ENCODE measurements at places on chromosomes 1 and 21.

- DNase-seq, result no peak
Measured at GRCh38 chr21:44366586-44367211, 13.3 kb downstream of the TRPM2 start.

DNA sequence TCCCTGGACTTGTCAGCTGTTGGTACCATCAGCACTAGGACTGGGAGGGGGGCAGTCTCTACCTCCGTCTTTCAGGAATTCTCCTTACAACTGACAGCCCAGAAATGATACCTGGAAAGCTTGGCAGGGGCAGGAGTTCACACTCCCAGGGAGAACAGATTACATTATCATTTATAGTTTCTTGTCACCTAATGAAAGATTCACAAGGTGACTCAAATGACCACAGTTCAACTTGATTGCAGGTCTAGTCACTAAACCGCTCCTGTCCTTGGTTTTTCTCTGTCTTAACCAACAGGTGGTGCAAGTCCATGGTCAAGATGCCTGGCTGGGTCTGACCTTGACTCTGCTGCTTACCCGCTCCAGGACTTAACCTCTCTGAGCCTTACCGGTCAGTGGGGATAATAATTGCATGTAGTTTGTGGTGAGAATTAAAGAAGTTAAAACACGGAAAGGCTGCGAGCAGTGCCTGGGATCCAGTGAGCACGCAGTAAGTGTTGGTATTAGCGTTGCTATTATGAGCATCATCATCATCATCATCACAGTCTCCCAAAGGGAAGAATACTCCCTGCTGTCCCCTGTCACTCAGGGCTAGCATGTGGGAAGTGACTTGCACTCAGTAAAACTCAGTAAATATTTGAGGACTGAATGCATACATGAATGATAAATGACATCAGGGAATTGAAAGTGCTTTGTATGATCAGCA is 125.3 kb upstream of the CD34 start:
- DNase-seq, result peak; percentile 75

DNA sequence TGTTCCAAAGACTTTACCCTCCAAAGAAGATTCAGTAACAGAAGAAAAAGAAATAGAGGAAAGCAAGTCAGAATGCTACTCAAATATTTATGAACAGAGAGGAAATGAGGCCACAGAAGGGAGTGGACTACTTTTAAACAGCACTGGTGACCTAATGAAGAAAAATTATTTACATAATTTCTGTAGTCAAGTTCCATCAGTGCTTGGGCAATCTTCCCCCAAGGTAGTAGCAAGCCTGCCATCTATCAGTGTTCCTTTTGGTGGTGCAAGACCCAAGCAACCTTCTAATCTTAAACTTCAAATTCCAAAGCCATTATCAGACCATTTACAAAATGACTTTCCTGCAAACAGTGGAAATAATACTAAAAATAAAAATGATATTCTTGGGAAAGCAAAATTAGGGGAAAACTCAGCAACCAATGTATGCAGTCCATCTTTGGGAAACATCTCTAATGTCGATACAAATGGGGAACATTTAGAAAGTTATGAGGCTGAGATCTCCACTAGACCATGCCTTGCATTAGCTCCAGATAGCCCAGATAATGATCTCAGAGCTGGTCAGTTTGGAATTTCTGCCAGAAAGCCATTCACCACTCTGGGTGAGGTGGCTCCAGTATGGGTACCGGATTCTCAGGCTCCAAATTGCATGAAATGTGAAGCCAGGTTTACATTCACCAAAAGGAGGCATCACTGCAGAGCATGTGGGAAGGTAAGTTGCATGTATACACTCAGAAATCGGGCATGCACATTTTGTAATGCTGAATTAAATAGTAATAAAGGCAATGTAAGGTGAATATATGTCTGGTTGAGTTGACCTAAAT is 97.2 kb downstream of the ZFYVE9 start:
- peak; percentile 29 for DNase-seq

DNA sequence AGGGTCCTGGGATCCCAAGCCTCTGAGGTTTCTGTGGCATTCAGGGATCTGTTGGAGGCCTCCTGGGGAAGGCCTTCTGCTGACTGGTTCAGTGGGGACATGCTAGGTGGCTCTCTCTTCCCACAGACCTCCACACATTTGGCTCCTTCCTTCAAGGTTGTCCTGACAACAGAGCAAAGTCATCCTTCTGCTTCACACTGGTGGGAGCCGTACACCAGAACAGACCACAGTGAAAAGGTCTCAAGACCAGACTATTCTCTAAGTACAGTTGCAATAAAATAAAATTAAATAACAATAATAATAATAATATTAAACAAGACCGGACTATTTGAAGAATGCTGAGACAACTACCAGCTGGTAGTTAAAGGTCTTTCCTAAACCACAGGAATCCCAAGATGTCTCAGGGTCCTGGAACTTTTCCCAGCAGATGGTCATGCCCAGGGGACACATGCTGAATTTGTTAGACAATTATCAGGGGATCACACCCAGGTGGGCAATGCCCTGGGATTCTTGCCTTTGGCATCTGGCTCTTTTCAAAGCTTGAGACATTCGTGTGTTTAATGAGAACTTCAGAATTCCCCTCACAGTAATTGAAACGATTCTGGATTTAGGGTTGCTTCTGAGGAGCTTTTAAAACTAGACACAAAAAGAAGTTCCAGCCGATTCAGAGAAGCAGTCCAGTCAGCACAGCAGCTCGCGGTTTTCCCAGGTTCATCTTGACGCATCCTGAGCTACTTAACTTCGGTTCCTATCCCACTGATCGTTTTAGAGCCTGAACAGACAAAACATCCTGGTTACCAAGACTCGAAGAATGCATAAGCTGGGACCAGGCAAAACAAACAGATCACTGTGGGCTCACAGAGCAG is 22.9 kb downstream of the HTR1D start:
- DNase-seq, result peak; percentile 56

GRCh38 chr1:240946926-240947325 is 335.0 kb upstream of the GREM2 start:
- DNase-seq, result peak; percentile 42

- no peak for DNase-seq
Measured at GRCh38 chr1:107294686-107295085, 153.8 kb downstream of the NTNG1 start.

DNA sequence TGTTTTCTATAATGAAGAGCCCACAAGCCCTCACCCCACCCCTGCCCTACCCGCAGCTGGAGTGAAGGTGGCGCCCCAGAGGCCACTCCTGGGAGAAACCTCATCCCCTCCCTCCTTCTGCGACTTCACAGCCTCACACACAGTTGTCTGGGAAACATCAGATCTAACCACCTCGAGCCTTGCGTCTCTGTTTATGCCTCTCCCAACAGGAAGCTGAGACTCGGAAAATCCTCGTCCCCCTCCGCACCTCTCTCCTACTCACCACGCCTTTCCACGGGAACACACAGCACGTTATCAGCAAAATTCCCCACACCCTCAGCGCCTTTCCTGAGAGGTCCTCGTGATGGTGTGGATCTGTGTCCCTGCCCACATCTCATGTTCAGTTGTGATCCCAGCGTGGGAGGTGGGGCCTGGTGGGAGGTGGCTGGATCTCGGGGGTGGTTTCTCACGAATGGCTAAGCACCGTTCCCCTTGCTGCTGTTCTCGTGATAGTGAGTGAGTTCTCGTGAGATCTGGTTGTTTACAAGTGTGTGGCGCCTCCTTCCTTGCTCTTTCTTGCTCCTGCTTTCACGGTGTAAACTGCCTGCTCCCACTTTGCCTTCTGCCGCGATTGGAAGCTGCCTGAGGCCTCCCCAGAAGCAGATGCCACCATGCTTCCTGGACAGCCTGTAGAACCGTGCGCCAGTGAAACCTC is 190.6 kb downstream of the KIF26B start:
- peak; percentile 79 for DNase-seq

DNA sequence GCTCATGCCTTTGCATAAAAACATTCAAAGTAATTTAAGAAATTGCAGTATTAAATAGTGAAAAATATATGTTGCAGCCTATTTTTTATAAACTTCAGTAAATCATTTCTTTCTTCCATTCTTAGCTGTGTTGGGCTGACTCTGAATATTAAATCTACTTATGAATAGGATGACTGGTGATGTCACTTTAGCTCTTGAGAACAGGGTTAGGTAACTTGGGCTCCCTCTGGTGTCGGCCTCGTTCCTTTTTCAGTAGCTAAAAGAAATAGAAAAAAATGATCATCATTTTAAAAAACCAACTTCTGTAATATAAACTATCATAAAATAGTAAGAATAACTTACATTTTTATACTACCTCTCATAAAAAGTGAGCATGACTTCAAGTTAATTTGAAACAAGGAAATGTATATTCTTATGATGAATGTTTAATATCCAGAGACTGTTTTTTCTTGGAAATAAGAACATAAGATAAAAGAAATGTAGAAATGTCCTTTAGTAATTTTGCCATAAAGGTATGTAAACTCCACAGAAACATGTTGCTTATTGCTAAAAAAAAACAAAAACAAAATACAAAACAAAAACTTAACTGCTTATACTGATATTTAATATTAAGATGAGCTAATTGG is 26.8 kb upstream of the NCAM2 start:
- DNase-seq, result peak; percentile 63

- DNase-seq, result peak; percentile 92
Measured at GRCh38 chr1:46333300-46334029, 7.1 kb upstream of the NSUN4 start.

DNA sequence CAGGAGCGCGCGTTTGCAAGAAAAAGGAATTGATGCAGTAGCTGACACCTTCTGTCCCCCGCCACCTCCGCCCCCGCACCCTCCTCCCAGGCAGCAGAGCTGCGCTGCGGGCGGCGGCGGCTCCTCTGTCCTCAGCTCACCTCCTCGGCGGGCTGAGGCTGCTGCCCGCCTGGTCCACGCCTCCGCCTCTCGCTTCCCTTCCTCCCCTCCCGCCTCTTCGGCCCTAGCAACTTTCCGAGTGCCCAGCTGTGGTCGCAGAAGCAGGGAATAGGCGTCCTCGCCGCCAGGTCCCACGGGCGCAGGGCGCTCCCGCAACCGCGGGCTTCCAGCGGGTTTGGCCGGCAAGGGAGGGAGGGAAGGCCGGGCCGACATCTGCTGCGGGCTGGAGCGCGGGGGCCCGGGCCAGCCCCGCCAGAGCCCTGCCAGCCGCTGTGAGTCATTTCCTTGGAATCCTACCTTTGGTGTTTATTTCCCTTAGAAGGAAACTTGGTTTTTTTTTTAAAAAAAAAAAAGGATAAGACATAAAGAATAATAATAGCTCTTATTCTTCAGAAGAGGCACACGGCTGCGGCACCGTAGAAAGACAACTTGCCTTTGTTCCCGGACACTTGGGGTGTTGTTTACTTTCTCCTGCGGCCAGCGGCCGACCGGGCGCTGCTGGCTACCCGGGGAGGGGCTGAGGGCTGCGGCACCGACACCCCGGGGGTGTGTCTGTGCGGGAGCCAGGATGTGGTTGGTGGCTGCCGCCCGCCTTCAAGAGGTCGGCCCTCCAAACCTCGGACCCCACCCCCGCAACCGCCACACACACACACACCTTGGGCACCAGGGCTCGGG is 1.1 kb downstream of the SERTAD4 start:
- DNase-seq, result peak; percentile 75

- DNase-seq, result no peak
Measured at GRCh38 chr21:44539046-44539445, 949 bp downstream of the KRTAP10-1 start.

DNA sequence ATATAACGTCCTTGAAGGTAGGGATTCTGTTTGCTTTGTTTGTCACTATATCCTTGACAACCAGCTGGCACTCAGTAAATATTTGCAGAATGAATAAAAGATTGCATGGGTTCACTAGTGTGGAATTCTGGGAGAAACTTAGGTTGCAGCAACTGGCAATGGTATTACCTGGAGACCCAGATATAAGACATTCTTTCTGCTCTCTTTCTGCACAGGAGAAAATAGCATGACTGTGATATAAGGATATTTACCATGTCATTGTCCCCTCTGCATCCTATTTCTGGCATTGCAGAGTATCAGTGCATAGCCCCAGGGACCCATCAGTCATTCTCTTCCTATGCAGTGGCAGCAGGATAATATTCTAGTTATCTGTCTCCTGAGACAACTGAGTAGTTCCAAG is 308.9 kb upstream of the LRRC7 start:
- DNase-seq, result no peak

- DNase-seq, result peak; percentile 69
Measured at GRCh38 chr1:72830606-72831390, 548.5 kb upstream of the NEGR1 start.

Measured in mesendoderm (in vitro differentiated cells).